Stimulated activated CD8-positive, alpha-beta memory T cell treated with anti-CD3 and anti-CD28 coated beads, Interleukin-4, amount 100 ng/mL, for 4 hours (primary cell): ENCODE measurements at places on chromosomes 1 and 21.

DNA sequence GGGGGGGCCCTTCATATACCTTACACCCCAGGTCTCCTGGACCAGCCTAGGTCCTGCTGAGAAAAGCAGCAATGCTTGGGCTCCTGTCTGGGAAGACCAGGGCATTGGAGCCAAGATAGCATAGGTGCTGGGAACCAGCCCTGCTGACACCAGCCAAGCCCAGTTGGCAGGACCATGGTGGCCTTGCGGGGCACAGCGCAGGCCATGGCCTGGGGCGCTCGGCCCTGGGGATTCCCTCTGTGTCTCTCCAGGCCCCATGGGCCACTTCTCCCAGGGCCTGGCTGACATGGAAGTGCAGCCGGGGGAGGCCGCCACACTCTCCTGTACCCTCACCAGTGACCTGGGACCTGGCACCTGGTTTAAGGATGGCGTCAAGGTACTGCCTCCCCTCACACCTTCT, 23.3 kb downstream of the IGFN1 start:
- DNase-seq: no peak

DNA sequence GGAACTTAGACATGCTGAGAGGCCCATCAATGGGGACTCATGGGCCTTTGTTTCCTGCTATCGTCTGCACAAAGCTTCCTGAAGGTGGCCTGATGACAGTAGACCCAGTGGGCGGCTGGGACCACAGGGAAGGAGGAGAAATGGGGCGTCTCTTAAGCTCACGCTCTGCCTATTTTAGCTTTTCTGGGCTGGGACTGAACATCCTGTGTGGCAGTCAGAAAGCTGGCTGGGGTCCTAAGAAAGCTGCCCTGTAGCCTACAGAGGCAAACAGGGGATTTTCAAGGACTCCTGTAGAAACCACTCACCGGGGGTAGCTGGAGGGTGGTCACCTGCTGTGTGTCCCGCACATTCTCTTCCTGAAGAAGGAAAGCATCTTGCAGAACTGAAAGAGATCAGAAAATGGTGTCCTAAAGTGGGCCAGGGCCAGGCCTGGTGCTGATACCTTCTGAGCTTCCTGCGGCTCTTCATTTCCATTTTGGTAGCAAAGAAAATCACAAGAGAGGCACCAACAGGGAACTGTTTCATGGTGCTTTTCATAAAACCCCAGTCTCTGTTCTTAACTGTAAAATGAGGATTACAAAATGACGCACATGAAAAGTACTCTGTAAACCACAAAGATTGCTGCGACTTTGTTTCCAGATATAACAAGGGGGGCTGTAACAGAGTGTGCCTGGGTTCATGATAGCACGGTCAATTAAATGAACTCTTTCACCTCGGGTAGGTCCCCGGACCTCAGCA, 8.6 kb downstream of the ZNF496 start:
- no peak for DNase-seq

DNA sequence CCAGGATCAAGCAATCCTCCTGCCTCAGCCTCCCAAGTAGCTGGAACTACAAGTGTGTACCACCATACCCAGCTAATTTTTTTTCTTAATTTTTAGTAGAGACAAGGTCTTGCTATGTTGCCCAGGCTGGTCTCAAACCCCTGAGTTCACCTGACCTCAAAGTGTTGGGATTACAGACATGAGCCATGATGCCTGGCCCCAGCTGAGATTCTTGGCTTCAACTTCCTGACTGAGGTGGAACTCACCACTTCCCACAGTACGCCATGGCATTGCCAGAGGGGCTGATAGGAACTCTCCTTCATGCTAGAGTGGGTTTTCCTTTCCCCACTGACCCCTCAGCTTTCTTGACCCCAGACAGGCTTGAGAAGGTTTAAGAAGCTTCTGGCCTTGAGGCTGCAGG, 251.0 kb upstream of the CSF3R start:
- no peak for DNase-seq

GRCh38 chr1:151988405-151988923, 5.2 kb downstream of the S100A10 start:
- no peak for DNase-seq

DNA sequence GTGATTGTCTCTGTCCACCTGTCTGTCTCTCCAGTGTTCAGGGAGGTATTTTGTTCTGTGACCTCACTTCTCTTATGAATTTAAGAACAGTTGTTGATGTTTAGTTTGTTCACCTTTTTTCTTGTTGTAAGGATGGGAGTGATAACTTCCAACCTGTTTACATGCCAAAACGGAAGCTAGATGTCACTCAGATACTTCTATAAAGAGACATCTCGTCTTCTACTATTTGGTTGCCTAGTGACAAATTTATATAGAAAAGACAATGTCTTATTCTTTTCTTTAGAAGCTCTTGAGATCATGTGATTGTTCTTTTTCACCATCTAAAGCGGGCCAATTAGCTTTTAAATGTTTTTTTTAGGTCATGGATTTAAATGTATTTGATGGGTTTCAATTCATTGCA, 33.8 kb downstream of the PRSS38 start:
- DNase-seq: no peak

GRCh38 chr1:17258116-17258757, 9.3 kb downstream of the PADI3 start:
- no peak for DNase-seq

- DNase-seq: no peak
Measured at GRCh38 chr1:8312235-8313218, 5.4 kb upstream of the SLC45A1 start.

DNA sequence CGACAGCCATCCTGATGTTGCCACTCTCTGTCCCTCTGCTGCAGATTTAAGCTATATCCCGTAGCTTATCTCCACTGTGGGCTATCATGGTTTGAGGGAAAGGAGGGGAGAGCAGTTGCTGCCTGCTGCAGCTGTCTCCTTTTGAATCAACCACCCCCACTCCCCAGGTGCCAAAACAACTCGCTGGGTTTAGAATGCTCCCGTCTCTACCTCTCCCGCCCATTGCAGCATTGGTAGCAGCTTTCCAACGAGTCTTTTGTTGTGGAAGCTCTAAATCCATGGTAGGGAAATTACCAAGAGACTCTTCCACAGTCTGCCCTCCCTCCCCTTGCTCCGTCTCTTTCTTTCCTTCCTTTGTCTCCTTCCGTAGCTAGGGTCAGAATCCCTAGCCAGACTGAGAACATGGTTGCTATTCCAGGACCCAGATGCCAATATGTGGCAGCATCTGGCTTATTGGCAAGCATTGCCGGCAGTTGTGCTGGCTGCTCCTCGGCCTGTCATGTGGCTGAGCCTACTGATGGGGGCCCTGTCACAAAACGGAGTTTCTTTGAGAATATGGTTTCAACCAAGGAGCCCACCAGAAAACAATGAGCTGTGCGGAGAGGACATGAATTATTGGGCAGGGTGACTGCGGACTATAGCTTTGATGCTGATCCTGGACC, 230.7 kb downstream of the RPS6KC1 start:
- no peak for DNase-seq

DNA sequence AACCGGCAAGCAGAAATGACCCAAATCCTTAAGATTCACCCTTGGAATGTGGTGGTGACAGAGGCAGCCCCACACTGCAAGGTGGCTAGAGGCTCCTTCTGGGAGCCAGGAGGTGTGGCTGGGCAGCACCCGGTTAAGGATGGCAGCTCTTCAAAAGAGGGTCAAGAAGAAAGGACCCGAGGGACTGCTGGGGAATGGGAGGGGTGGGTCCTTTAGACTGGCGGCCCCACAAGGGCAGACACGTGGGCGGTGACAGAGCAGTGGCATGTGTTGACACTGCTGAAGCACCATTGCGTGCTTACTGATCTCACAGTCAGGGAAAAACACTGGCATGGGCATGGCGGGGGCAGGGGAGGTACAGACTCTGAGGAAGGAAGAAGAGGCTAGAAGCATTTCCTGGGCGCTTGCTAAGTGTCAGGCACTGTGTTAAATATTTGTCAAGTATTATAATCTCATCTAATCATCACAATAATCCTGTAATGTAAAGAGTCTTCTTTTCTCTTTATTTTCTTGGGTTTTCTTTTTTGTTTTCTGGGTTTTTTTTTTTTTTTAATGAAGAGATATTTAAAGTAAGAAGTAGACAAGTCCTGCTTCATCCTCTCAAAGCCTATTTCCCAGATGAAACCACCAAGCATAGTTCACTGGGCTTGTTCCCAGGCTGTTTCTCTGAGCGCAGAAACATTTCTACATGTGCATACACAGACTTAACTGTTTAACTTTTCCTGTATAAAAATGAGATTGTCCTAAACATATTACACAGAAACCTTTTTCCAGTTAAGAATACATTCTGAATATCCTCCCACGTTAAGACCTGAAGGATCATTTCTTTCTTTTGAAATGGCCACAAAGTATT, 165.8 kb upstream of the EDN2 start:
- no peak for DNase-seq

DNA sequence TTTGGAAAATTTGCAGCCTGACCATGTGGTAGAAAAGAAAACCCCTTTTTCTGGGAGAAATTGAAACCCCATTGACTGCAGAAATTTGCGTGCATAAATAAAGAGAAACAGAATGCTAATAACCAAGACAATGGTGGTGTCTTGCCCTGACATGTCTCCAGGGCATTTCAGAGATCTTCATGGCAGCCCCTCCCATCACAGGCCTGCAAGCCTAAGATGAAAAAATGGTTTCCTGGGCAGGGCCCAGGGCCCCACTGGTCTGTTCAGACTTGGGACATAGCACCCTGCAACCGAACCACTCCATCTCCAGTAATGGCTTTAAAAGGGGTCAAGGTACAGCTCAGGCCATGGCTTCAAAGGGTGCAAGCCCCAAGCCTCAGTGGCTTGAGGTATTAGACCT, 71.6 kb upstream of the SGIP1 start:
- no peak for DNase-seq

GRCh38 chr1:104629589-104629988, 879.9 kb downstream of the AMY1C start:
- no peak for DNase-seq

DNA sequence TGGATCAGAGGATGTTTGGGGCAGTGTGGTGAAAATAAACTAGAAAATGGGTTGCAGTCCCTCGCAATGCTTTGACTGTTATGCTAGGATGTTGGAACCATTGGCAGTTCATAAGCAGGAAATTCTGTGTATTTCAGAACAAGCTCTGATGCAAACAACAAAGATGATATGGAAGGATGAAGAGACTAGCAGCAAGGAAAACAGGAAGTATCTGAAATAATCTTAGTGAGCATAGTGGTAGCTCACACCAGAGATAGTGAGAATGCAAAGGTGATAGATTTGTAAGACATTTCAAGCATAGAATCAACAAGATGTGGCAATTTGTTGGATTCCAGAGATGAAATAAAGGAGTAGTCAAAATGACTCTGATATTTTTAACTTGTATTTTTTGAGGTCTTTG, 11.1 kb upstream of the RCC1 start:
- no peak for DNase-seq

GRCh38 chr1:182766881-182767645, 22.5 kb upstream of the NPL start:
- DNase-seq: no peak

- no peak for DNase-seq
Measured at GRCh38 chr1:54542120-54542961, 5.7 kb upstream of the ACOT11 start.

GRCh38 chr1:68511254-68511653, 14.4 kb upstream of the DEPDC1 start:
- DNase-seq: no peak

GRCh38 chr21:42332557-42333317, 17.5 kb upstream of the TFF3 start:
- DNase-seq: no peak

- DNase-seq: peak; percentile 5
Measured at GRCh38 chr1:200153277-200154055, 126.0 kb downstream of the NR5A2 start.

DNA sequence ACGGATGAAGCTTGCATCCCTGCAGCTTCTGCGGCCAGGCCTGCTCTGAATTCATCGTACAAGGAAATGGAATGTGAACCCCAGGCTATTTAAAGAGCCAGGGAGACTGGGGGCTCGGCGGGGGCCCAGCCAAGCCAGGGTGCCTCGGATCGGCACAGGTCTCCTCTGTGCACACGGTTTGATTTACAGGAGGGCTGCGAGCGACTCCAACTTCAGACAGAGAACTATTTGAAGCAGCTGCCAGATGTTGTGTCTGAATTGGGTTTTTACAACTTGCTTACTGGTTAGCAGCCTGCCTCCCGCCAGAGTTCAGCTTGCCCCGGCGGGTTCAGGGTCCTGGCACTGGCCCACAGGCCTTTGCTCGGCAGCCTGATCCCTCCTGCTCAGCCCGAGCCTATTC, 83.2 kb downstream of the SPSB1 start:
- DNase-seq: no peak

DNA sequence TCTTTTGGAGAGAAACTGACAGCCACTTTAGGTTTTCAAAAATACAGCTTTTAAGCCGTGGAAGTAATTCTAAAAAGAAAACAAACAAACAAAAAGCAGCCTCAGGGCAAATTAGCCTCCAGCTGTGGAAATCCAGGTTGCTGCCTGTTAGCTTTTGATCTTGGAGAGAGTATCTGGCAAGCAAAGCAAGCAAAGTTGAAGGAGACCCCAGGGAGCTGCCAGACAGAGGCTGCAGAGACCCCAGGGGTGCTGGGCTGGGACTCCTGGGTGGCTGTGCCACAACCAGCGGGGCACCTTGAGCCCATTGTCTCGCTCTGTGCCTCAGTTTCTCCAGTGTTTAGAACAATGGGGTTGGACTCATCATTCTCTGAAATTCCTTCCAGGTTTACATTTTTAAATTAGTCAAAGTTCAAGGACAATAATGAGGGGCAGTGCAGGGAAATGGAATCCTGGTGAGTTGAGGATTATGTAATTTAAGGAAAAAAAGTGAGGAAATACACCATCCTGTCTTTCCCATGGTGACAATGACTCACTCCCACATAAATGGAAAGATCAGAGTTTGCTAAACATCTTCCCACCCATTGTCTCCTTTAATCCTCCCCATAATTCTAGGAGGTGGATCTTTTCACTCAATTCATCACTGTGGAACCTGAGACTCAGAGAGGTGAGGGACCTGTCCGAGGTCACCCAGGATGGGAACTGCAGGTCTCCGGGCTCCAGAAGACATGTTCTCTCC, 480.5 kb downstream of the MATN1 start:
- DNase-seq: no peak

GRCh38 chr1:59057796-59058195, 239.1 kb upstream of the FGGY start:
- DNase-seq: no peak

DNA sequence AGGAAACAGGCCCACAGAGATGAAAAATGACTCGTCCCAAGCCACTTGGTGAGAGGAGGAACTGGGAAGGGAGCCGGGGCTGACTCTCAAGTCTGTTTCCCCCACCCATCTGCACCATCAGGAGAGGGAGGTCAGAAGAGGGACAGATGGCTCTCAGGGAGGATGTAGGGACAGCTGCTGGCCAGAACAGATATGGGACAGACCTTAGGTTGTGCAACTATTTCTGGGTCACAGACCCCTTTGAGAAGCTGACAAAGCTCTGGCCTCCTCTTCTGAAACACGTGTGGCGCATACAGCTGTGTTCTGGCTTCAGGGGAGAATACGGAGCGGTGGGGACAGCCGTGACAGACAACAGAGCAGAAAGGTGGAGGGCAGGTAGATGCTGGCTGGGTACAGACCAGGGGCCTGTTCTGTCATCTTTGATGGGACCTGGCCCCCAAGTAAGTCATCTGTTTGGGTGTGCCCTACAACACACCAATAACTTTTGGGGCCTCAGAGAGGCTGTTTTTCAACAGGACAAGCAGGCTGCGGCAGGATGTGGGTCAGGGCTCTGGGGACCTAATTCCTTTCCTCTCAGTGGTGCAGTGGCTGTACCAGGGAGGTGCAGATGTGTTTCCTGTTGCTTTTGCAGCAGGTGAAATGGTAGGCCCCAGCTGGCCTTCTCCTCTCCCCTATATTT, 7.3 kb downstream of the SH3BGRL3 start:
- DNase-seq: no peak

GRCh38 chr1:69312055-69312732, 255.5 kb upstream of the LRRC7 start:
- DNase-seq: no peak

- no peak for DNase-seq
Measured at GRCh38 chr1:115732316-115732715, 36.2 kb downstream of the CASQ2 start.
